ENCODE measurements at places on chromosomes 2 and 18.

DNA sequence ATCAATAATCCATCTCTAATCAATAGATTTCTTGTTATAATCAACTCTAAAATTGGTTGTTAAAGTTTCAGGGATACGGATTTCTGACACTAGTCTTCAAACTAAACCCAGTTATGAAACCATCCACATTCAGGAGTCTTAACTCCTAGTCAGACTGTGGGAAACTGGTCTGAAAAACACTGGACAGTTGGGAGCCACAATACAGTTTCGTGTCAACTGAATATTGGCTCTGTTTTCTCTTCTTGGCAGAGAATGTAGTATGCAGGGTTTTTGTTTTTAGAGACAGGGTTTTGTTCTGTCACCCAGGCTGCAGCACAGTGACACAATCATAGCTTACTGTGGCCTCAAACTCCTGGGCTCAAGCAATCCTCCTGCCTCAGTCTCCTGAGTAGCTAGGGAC, 123.1 kb downstream of the RTTN start:
- DNase-seq: no peak

DNA sequence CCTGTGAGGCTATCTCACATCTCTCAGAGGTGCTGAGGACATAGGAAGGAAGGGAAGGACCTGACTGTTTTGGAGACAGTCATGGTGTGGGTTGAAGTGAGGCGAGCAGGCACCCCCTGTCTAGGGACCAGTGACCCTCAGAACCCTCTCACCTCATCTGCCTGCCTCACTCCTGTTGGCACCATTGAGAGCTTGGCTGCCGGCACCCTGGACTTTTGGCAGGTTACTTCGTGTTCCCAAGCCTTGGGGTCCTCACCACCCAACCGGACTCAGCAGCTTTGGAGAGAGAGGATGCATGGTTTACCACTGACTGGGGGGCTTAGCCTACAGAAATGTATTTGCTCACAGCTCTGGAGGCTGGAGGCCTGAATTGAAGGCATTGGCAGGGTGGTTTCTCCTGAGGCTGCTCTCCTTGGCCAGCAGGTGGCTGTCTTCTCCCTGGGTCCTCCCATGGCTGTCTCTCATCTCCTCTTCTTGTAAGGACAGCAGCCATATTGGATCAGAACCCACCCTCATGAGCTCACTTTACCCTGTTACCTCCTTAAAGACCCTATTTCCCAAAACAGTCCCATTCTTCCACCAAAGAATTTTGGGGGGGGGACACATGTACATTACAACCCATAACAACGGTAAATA, 142.0 kb downstream of the TSN start:
- DNase-seq: no peak

GRCh38 chr2:101303688-101304087, 4.8 kb downstream of the RNF149 start:
- no peak for DNase-seq

- DNase-seq: peak; percentile 73
Observed at GRCh38 chr2:129849559-129850160, 129.8 kb upstream of the RAB6C start.

DNA sequence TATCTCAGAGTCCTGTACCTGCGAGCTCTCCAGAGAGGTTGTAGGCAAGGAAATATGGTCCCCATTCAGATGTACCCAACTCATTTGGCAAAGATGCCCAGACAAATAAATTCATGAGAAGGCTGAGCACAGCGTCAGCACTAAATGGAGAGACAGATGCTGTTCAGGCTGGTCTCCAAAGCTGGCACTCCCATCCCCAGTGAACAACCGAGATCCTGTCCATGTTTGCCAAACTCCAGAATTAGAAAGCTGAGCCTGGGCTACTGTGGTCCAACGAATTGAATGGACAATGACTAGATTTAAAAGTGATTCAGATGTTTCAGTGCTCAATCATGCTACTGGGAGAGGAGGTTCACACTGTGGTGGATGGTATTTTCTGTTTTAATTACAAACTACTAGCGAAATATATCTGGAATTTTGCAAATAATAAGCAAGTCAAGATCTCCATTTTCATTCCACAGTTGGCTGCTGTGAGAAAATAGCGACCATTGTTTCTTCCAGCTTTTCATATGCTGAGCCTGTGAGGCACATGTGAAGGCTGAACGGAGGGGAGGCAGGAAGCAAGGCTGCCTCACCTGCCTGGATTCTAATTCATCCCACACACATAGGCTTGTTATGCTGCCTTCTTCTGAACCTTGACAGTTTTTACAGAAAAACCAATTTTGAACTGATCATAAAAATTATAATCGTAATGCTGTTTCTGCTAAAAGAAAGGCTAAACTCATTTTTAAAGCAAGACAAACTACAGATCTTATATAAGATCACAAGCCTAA, 22.6 kb upstream of the DAPL1 start:
- no peak for DNase-seq

GRCh38 chr2:107242811-107243210, 356.8 kb upstream of the ST6GAL2 start:
- DNase-seq: no peak

- no peak for DNase-seq
Observed at GRCh38 chr18:24400587-24400986, 3.0 kb upstream of the OSBPL1A start.

DNA sequence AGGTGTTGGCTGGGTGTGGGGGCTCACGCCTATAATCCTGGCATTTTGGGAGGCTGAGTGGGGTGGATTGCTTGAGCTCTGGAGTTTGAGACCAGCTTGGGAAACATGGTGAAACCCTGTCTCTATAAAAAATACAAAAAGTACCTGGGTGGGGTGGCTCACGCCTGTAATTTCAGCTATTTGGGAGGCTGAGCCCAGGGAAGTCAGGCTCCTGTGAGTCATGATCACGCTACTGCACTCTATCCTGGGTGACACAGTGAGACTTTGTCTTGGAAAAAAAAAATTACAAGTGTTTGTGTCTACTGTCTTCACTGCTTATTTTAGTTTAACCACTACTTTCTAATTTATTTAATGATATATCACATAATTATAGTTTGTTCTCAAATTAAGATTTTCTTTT, 62.7 kb upstream of the DOCK10 start:
- DNase-seq: no peak
